OCI-M1 (cell line): ENCODE measurements at places on chromosomes 2 and 18.

DNA sequence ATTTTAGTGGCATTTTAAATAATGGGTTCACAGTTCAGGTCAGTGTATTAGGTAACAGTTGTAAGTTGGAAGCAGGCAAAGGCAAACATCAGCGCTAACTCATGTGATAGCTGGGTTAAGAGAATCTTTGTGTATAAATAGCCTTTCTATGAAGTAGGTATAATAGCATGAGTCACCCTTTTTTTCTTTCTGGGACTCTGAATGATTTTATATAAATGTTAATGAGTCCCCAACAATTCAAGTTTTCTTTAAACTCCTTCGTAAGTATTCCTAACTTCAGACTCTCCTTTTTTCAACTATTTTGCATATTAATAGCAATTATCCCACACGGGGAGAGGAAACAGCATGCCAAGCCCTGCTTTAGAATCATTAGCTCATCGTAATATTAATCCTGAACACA lies 384.3 kb downstream of the PIK3C3 start:
- no peak for DNase-seq

GRCh38 chr2:84450288-84451227 lies 8.5 kb downstream of the SUCLG1 start:
- DNase-seq, result no peak

DNA sequence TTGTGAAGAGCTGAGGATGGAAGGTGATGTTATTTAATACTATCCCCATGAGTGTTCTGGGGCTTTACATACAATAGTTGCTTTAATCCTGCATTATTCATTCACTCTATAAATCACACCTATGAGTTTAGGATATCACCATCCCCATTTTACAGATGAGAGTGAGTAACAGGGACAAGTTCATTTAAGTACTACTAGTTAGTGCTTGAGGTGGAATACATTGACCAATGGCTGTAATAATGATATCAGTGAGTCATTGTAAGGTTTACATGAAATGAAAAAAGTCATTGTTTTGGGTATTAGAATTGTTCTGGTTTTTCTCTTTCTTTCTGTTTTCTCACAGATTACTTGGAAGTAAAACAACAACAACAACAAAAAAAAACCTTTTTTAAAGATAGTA lies 42.5 kb downstream of the TANC1 start:
- no peak for DNase-seq

DNA sequence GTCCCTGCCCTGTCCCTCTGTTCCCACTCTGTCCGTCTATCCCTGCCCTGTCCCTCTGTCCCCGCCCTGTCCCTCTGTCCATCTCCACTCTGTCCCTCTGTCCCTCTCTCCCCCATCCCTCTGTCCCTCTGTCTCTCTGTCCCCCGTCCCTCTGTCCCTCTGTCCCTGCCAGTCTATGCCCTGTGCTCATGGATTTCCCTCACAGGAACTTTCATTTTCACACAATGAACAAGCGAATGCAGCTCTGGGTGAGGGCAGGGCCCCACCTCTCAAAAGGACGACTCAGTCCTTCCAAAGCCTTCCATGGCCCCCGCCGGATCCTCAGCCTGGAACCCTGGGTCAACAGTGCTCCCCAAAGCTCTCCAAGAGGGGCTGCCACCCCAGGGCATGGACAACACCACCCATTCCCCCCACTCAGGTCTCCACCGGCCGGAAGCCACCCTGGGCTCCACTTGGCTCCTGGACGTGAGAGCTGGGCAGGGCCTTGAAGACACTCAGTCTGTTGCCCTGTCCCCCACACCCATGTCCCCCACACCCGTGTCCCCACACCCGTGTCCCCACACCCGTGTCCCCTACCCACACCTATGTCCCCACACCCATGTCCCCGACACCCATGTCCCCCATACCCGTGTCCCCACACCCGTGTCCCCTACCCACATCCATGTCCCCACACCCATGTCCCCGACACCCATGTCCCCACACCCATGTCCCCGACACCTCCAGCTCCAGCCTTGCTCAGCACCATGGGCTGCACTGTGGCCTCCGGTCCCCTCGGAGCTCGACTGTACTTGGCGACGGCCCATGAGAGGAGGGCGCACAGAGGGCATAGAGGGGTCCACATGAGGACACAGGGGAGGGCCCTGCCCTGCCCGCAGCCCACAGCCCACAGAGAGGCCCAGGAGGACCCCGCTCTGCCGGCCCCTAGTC lies 156.0 kb downstream of the PXDN start:
- DNase-seq, result no peak

- no peak for DNase-seq
These were observed 12.3 kb downstream of the CTIF start for GRCh38 chr18:48551100-48551499.

DNA sequence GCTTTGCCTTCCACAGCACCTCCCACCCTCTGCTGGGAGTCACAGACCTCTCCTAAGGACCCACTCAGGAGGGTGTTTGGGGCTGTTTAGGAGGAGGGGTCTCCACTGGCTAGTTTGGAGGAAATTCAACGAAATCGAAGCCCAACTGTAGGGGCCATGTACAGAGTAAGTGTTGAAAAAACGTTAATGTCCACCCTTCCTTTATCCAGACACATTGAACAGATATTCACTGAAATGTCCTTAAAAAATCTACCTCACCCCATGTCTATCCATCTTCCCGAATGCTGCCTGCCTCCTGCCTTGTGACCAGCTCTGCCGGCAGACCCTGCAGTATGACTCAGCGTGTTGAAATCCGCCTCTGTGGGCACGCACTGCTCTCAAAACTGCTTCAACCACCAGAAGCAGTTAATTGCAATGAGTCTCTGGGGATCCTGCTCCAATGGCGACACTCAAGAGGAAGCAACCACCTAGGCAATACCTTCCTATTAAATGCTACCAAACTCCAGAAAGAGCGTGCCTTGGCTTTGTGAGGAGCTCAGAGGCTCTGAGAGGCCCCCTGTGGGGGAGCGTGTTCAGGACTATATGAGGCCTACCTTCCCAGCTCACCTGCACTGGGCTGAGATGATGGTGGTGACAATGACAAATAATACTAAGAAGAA lies 61.4 kb upstream of the RTN4 start:
- DNase-seq, result peak; percentile 92

DNA sequence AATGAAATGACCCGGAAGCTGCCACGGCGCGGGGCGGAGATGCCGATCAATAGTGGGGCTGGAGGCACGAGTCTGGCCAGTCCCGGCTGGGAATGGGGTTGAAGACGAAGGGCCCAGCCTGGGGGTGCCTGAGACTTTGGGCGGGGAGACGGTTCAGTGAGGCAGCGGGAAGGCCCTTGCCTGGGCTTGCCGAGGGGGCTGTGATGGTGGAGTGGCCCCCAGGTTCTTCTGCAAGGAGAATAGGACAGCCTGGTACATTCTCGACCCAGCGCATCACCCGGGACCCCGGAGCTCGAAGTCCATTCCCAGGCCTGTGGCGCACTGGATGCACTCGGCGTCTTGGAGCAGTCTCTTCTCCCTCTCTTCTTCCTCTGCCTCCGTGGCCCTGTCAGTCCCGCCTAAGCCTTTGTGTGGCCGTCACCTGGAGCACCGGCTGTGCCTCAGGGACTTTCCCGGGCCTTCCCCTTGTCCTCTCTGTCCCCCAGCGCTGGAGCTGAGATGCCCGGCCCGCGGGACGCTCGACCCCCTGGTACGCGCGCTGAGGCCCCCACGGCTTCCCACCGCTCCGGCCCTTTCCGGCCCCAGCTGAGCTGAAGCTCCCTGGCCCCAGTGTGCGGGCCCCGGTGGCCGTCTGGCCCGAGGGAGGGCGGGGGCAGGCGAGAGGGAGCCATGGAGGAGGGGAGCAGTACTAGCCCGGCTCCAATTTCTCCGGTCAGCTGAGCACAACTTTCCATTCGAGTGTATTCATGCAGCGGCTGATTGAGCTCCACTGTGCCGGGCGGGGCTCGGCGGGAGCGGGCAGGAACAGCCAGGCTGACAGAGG lies 8.0 kb downstream of the SIX3 start:
- no peak for DNase-seq

GRCh38 chr18:41052625-41053024 lies 902.4 kb upstream of the PIK3C3 start:
- peak; percentile 7 for DNase-seq

- no peak for DNase-seq
These were observed 448.5 kb downstream of the LPIN1 start for GRCh38 chr2:12194968-12195367.

- no peak for DNase-seq
These were observed 480.1 kb upstream of the TCF4 start for GRCh38 chr18:56067969-56068671.

DNA sequence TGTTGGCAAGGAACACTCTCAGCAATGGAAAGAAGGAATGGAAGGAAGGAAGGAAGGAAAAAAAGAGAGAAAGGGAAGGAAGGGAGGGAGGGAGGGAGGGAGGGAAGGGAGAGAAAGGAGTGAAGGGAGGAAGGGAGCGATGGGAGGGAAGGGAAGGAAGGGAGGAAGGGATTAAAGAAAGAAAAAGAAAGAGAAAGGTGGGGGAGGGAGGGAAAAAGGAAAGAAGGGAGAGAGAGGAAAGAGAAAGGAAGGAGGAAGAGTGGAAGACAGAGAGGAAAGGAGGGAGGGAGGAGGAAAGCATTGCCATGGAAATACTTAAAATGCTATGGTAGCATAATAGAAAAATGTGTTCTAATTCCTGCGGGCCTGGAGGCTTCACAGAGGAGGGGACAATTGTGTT lies 22.4 kb downstream of the TTR start:
- DNase-seq, result no peak

- peak; percentile 65 for DNase-seq
These were observed 18.4 kb upstream of the WIPF1 start for GRCh38 chr2:174615871-174616436.

- DNase-seq, result no peak
These were observed 223.4 kb upstream of the RND3 start for GRCh38 chr2:150710916-150711315.

DNA sequence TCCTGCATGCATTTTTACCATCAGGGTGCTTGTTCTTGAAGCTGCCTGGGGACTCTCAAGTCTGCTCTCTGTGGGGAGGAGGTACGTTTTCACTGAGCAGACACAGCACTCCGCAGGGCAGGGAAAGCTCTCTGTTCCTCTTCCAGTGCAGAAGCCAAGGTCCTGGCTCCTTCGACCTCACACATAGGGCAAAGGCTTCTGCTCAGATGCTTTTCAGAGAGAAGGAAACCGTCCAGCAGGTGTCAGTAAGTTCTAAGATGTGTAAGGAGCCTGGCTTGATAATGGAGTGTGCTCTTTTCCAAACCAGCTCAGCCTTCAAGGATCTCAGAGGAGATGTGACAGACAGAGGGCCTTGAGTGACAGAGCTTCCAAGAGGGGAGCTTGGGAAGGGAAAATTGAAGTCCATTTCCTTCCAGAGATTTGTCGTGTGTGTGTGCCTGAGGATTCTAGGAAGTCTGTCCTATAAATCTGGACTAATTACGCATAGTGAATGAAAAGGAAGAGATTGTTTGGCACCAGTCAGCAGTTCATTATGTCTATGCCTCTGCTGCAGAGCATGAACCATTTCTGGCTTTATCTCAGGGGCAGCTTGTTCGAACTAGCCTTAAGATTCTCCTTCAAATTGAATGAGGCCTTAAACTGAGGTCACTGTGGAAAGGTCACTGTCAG lies 67.3 kb upstream of the UPP2 start:
- peak; percentile 82 for DNase-seq

- no peak for DNase-seq
These were observed 210.3 kb downstream of the CLIP4 start for GRCh38 chr2:29325544-29325943.

GRCh38 chr2:241870081-241870541 lies 582 bp downstream of the RTP5 start:
- no peak for DNase-seq

- DNase-seq, result peak; percentile 3
These were observed 694.7 kb downstream of the CBLN2 start for GRCh38 chr18:71849407-71849806.

- no peak for DNase-seq
These were observed 39.1 kb downstream of the PLEK start for GRCh38 chr2:68404164-68404563.

GRCh38 chr2:107393516-107393915 lies 433.2 kb upstream of the RGPD4 start:
- no peak for DNase-seq

DNA sequence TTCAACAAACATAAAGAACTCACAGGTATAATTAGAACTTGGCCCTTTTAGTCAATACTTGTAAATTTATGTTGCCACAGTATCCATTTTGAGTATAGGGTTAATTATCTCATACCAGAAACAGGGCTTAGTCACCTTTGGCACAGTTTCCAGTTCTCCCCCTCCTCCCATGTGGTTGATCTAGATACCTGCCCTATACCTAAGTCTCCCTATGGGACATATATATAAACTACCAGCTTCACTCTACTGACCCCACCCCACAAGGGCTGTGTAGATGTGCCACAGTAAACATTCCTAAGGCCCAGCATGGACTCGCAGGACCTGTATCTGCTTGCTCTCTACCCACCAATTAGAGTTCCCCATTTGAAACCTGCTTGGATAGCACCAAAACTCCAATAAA lies 371.7 kb upstream of the RND3 start:
- DNase-seq, result no peak

- DNase-seq, result no peak
These were observed 54.8 kb downstream of the CDH20 start for GRCh38 chr18:61388010-61388409.
